ENCODE measurements at places on chromosomes 1 and 21.
A peak's percentile ranks its signal among the peaks of the same experiment; 100 is the strongest.

GRCh38 chr1:19405761-19406487 lies 79.4 kb downstream of the CAPZB start:
- peak; percentile 63 for DNase-seq

- DNase-seq = no peak
Measured at GRCh38 chr1:173454966-173455524, 22.1 kb upstream of the PRDX6 start.

DNA sequence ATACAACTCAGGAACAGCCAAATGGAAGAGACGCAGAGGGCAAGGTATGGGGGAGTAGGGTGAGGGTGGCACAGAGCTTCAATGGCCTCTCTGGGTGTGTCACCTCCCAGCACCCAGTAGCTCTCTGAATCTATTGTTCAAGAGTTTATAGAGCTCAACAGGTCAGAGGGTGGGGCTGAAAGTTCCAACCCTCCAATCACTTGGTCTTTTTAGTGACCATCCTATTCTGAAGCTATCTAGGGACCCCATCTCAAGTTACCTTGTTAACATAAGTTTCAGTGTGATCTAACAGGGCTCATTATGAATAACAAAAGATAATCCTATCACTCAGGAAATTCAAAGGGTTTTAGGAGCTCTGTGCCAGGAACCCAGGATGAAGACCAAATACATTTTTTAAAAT lies 31.2 kb upstream of the ZNF697 start:
- DNase-seq = no peak

DNA sequence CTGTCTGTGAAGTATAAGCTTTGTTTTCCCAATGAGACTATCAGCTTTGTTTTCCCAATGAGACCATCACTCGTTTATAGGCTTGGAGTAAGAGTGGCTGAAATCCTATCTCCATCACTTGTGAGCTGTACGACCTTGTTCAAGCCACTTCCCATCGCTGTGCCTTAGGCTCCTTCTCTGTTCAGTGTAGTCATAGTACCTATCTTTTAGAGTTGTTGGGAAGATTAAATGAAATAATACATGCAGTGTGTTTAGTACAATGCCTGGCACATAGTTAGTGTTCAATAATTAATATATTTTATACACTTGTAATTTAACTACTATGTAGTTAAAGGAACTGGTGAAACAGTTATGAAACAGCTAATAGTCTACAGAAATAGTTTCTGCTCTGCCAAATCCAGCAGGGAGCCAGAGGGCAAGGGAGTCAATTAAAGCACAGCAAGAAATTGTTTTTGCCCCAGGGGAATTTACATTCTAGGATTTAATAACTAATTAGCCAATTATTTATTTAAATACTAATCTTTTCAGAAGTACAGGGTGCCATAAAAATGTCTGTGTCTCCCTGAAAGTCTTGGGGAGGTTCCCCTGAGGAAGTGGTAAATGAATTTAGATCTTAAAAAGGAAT lies 139.3 kb upstream of the HMCN1 start:
- no peak for DNase-seq

- no peak for DNase-seq
Measured at GRCh38 chr1:235906436-235906835, 39.7 kb upstream of the LYST start.
